CD4-positive, alpha-beta memory T cell (primary cell): ENCODE measurements at places on chromosomes 2 and 18.

DNA sequence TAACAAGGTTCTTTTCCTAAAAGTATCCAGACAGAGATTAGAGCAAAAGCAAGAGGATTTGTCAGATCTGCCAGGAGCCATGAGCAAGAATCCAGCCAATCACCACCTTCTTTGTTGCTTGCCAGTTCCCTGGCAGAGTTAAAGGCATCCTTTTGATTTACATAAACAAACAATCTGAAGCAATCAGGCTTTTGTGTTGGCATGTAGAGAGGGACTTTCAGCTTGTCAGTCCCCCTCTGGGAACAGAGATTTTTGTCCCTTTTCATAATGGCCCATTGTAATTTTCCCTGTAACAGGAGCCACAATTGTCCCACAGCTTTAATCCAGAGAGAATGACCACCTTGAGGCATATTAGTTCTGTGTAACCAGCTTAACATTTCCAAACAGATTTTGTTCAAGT is at the start of gene ERMN:
TSS of gene ERMN (minus strand) at position 39 of the 400 bp plus-strand sequence. CDS start 182 bp downstream, outside the sequence.
- H3K4me1 ChIP-seq = peaks cover 21% of the 10 kb centered on the region
- no peaks in the 10 kb centered on the region for H3K27me3 ChIP-seq
- no peak within 1 kb of the TSS for H3K27ac ChIP-seq
- DNase-seq = no peak

DNA sequence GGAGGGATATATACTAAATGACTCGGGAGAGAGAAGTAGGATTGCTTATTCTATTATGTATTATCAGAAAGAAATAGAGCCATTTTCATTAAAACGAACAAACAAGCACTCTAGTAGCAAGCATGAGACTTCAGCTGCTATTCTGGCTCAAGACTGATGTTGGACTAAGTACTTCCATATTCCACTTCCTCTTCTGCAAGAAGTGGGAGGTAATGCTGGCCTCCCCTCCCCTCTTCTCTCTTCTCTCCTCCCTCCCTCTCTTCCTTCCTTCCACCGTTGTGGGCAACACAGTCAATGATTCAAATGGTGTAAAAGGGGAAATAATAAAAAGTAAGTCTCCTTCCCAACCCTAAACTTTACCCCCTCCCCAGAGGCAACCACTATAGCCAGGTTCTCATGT is 62.6 kb downstream of the EMX1 start:
- no peak for DNase-seq
- H3K4me1 ChIP-seq = no peaks in the 10 kb centered on the region
- no peak overlapping the region for H3K27ac ChIP-seq

DNA sequence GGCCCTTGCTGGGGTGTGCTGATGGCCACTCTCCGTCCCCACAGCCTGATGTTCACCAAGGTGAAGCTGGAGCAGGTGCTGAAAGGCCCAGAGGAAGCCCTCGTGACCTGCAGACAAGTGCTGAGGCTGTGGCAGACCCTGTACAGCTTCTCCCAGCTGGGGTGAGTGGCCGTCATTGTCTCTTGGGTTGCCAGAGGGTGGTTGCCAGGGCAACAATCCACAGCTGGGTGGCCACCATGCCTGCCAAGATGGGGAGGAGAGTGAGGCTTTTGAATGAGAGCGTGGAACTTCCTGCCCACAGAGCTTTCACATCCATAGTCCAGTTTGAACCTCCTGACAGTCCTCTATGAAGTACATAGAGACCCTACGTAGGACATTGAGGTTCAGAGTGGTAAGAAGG is 108.8 kb downstream of the STPG4 start:
- no peaks in the 10 kb centered on the region for H3K27me3 ChIP-seq
- no peak overlapping the region for H3K27ac ChIP-seq
- H3K4me1 ChIP-seq = no peaks in the 10 kb centered on the region
- H3K36me3 ChIP-seq = peaks cover 40% of the 10 kb centered on the region
- DNase-seq = no peak
- no peak overlapping the region for H3K4me3 ChIP-seq

DNA sequence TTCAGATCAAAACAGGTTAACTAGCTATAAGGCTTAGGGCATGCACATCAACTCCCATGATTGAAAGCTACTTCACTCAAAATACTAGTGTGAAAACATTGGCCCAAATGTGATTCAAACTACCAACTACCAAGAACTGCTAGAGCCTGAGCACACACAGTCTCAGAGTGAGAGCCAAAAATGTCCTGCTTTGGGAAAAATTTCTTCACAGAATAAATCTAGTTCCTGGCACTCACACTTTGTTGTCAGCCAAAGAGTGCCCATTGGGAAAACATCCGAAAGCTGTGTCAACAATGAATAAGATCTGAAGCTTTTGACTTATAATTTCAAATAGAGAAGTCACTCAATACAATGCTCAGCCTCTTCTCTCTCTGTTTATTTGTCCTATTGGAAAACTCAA is 182.7 kb downstream of the LRATD1 start:
- no peak overlapping the region for H3K4me3 ChIP-seq
- DNase-seq = no peak
- no peak overlapping the region for H3K27ac ChIP-seq
- H3K27me3 ChIP-seq = no peaks in the 10 kb centered on the region

DNA sequence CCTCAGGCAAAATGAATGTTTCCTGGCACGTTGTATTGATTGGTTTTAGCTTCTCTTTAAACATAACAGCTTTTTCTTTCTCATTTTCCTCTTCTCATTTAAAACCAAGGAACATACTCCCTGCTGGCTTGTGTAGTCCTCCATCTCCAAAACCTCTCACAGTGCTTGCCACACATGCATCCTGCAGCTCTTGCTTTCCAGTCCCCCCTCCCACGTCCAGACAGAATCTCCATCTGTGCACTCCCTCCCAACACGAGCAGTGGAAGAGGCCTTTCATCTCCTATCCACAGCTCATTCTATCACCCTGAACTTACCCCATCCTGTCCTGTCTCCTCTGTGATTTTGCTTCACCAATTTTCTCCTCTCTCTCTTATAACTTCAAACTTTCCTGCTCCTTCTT is 99.6 kb upstream of the THSD7B start:
- no peaks in the 10 kb centered on the region for H3K27me3 ChIP-seq
- no peak overlapping the region for H3K4me3 ChIP-seq
- no peaks in the 10 kb centered on the region for H3K4me1 ChIP-seq
- H3K36me3 ChIP-seq = no peaks in the 10 kb centered on the region

DNA sequence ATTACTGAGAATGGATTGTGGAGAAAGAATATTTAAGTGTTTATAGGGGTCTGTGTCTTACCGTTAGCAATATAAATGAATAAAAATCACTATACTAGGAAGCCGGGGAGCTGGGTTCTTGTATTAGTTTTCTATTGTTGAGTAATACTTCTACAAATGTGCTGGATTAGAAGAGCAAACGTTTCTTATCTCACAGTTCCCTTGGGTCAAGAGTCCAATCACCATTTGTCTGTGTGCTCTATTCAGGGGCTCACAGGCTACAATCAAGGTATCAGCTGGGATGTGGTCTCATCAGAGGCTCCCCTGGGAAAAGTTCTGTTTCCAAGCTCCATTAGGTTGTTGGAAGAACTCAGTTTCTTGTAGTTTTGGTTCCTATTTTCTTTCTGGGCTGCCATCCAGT is 790.9 kb downstream of the CNTNAP5 start:
- no peak for DNase-seq
- H3K27ac ChIP-seq = no peak overlapping the region
- no peak overlapping the region for H3K4me3 ChIP-seq
- no peaks in the 10 kb centered on the region for H3K4me1 ChIP-seq
- no peaks in the 10 kb centered on the region for H3K27me3 ChIP-seq

GRCh38 chr2:58667137-58667774 is 426.1 kb upstream of the FANCL start:
- no peaks in the 10 kb centered on the region for H3K4me1 ChIP-seq
- H3K4me3 ChIP-seq = no peak overlapping the region
- H3K27me3 ChIP-seq = no peaks in the 10 kb centered on the region
- no peak for DNase-seq

DNA sequence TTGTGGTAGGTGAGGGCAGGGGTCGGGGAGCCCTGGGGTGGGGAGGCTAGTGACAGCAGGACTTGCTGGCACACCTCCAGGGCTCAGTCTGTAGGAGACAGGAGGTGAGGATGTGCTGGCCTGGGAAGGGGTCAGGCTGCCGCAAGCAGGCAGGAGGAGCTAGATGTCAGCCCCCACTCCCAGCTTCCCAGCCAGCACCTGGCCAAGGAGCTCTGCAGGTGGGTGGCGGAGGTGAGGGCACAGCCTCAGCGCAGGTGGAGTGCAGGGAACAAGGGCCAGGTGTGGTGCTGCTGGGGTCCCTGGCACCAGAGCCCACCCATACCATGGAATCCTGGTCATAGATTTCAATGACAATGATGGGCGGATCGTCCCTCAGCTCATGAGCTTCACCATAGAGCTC is 2.9 kb downstream of the OTOF start:
- no peaks in the 10 kb centered on the region for H3K36me3 ChIP-seq
- H3K4me3 ChIP-seq = no peak overlapping the region
- no peak for DNase-seq
- H3K4me1 ChIP-seq = no peaks in the 10 kb centered on the region
- no peaks in the 10 kb centered on the region for H3K27me3 ChIP-seq
- no peak overlapping the region for H3K27ac ChIP-seq

DNA sequence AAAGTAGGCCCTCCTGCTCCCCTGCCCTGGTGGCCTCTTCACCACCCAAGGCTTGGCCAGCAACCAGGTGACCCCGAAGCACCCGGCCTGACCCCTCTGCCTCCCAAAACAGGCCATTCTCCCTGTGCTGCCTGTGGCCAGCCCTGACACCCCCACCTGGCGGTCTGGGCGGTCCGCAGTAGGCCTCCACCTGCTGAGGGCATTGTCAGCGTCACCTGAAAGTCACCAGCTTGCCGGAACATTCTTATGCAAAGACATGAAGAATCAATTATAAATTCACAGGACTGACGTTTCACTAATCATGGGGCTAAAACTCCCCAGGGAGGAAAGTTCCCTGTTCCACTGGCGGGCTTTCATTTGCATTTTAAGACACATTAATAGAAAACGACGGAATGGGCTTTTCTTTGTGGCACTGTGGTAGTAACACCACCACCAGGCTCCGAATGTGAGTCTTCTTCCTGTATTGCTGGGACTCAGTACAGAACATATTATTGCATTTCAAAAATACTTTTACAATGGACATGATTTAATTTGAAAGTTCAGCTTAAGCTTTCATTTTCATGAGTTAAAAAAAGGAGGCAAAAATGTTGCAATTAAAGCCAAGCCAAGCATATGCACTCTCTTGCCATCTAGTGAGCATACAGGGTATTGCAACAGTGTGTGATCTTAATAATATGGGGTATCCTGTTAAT is 57.4 kb downstream of the ADI1 start:
- no peaks in the 10 kb centered on the region for H3K27me3 ChIP-seq
- H3K4me3 ChIP-seq = no peak overlapping the region
- DNase-seq = peak; percentile 57
- no peak overlapping the region for H3K27ac ChIP-seq
- peaks cover 3% of the 10 kb centered on the region for H3K4me1 ChIP-seq
- H3K36me3 ChIP-seq = peaks cover 46% of the 10 kb centered on the region

GRCh38 chr2:68934021-68934420 is 18.7 kb downstream of the GKN2 start:
- no peaks in the 10 kb centered on the region for H3K4me1 ChIP-seq
- H3K27ac ChIP-seq = no peak overlapping the region
- no peak overlapping the region for H3K4me3 ChIP-seq
- DNase-seq = no peak
- H3K27me3 ChIP-seq = no peaks in the 10 kb centered on the region
- H3K36me3 ChIP-seq = no peaks in the 10 kb centered on the region

- no peak for DNase-seq
- no peak overlapping the region for H3K4me3 ChIP-seq
- H3K4me1 ChIP-seq = no peaks in the 10 kb centered on the region
- H3K27ac ChIP-seq = no peak overlapping the region
- H3K36me3 ChIP-seq = no peaks in the 10 kb centered on the region
- no peaks in the 10 kb centered on the region for H3K27me3 ChIP-seq
Observed at GRCh38 chr18:6879508-6880195, 150.1 kb downstream of the ARHGAP28 start.

GRCh38 chr2:193088026-193088425 is 893.3 kb upstream of the TMEFF2 start:
- H3K27me3 ChIP-seq = no peaks in the 10 kb centered on the region
- no peaks in the 10 kb centered on the region for H3K4me1 ChIP-seq
- no peak overlapping the region for H3K27ac ChIP-seq
- H3K4me3 ChIP-seq = no peak overlapping the region
- DNase-seq = no peak

- H3K27ac ChIP-seq = no peak overlapping the region
- H3K27me3 ChIP-seq = no peaks in the 10 kb centered on the region
- peaks cover 10% of the 10 kb centered on the region for H3K4me1 ChIP-seq
Observed at GRCh38 chr2:96386470-96386869, 50.9 kb downstream of the NCAPH start.

- DNase-seq = no peak
- H3K4me1 ChIP-seq = peaks cover 32% of the 10 kb centered on the region
Observed at GRCh38 chr2:148643421-148643820, 1.1 kb upstream of the EPC2 start.

DNA sequence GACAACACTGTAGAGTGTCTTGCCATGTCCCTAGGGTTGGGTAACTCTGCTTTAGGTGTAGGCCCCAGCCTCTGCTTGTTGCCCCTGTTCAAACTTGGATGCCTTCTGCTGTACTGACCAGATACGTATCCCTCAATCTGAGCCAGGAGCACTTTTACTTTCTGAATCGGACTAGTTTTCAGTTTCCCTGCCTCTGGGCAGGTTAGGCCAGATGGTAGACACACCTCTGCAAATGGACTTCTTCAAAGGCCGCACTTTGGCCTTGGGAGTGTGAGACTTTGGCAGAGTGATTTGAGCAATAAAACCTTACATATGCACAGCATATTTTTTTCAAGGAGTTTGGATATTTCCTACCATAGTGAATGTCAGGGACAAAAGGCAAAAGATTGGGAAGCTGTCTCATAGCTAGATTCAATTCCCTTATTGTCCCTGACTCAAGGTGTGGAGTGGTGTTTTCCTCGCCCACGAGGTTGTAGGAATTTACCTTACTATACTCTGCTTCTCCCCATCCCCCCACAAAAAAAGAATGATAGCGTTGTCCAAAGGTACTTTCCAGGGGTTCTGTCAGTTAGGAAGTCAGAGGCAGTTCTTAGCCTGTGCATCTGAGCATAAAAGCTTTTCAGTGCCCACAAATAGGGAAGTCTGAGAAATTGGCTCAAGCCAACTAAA is 15.3 kb upstream of the PARD3B start:
- H3K4me3 ChIP-seq = no peak overlapping the region
- no peaks in the 10 kb centered on the region for H3K36me3 ChIP-seq
- H3K4me1 ChIP-seq = no peaks in the 10 kb centered on the region
- H3K27ac ChIP-seq = no peak overlapping the region

DNA sequence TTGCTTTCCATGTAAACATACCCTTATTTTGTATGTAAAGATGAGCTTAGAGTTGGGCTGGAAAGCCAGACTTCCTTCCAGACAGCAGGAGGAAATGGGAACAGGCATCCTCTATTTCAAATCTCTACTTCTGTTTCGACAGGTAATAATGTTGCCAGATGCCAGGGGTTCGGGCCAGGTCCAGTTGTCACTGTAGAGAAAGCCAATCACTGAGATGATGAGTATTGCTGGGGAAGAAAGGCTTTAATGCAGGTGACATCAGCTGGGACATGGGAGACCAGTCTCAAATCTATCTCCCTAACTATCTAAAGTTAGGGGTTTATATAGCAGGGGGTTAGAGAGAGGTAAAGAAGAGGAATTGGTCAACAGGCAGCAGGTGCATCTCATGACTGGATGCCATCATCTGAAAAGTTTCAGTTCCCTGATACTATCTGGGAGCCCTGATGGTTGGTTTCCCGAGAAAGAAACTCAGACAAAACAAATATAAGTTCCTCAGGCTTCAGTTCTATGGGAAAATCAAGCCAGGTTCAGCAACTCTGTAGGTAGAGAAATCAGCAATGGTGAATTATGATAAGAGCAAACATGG is 9.3 kb upstream of the MTCL1 start:
- H3K27ac ChIP-seq = no peak overlapping the region
- H3K4me1 ChIP-seq = no peaks in the 10 kb centered on the region
- no peak for DNase-seq
- H3K4me3 ChIP-seq = no peak overlapping the region
